ENCODE measurements at places on chromosomes 2 and 18.

GRCh38 chr2:40210344-40210967 is 241.4 kb downstream of the SLC8A1 start:
- DNase-seq, result no peak

DNA sequence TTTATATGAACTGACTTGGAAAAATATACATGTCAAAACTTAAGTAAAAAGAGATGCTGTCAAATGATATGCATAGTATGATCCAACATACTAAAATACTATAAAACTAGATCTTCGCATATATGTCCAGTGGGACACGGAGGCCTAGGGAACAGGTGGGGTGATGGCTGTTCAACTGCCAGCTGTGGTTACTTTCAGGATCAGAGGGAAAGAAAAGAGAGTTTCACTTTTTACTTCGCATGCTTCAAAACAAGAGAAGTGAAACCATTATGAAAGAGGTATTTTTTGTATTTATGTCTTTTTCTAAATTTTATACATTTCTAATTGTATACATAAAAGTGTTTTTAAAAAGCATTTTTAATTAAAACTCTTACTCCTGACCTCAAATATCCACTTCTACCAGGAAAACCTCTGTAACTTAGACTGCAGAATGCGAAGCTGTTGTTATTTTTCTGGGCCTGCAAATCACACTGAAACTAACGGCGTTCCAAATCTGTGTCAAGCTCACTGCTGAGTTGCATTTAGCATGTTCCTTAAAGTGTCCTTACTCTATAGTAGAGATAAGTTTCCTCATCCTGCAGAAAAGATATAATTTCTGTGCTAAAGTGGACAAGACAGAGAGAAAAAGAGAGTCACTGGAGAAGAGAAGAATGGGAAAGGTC is 97.8 kb upstream of the SLC35G4 start:
- no peak for DNase-seq

- peak; percentile 10 for DNase-seq
Measured at GRCh38 chr18:29644276-29644675, 1398.3 kb downstream of the DSC3 start.

- DNase-seq, result peak; percentile 14
Measured at GRCh38 chr2:103161456-103162289, 399.8 kb downstream of the TMEM182 start.

DNA sequence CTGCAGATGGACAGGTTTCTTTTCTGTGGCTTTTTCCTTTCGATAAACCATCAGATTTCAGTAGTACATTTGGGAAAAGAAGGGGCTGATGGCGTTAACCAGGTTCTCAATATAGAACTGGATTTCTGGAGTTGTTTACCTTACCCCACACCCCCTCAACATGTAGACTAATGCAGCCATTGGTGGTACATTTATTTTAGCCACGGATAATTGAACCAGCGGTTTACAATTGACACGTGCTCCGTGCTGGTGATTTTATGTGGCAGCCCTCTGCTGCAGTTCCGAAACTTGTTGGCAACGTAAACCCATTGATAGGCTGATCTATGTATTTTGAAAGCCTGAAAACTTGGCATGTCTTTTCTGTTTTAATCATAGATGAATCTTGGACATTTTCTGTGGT is 5.4 kb downstream of the SOX11 start:
- no peak for DNase-seq

- DNase-seq, result no peak
Measured at GRCh38 chr18:62596145-62597005, 73.5 kb downstream of the ZCCHC2 start.

- DNase-seq, result no peak
Measured at GRCh38 chr2:74693668-74694067, 39.6 kb downstream of the SEMA4F start.

GRCh38 chr2:41881249-41881648 is 166.6 kb upstream of the PKDCC start:
- no peak for DNase-seq

DNA sequence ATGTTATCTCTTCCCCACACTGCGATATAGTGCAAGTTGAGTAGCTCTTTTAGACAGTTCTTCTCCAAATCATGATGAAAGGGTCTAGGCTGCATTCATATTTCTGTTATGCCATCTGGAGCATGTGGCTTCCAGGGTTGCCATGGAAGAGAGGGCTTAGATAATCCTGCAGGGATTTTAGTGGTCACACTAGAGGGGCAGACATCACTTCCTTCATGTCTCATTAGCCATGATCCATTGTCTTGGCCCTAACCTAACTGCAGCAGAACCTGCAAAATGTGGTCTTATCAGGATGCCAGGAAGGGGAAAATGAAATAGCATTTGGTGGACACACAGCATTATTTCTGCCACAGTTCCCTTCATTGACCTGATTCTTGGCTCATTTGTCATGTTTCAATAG is 83.1 kb downstream of the ADAM23 start:
- DNase-seq, result no peak

- no peak for DNase-seq
Measured at GRCh38 chr2:26251893-26252292, 7.2 kb downstream of the HADHB start.

DNA sequence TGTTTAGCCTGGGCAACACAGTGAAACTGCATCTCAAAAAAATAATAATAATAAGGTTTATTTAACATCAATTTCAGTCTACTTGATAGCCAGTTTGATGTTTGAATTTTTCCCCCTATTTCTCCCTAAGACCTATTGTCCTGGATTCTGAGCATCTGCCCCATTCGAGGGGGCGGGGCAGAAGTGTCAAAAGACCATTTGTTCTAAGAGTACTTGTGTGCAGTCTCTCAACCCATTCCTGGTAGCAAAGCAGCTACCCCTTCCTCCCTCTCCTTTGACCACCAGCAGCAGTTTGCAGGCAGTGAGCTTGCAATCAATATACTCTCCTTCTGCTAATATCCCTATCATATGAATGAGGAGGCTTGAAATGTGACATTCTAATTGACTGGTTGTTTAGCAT is 71.9 kb downstream of the VWC2L start:
- no peak for DNase-seq

GRCh38 chr18:68738564-68738963 is 23.7 kb upstream of the TMX3 start:
- no peak for DNase-seq

DNA sequence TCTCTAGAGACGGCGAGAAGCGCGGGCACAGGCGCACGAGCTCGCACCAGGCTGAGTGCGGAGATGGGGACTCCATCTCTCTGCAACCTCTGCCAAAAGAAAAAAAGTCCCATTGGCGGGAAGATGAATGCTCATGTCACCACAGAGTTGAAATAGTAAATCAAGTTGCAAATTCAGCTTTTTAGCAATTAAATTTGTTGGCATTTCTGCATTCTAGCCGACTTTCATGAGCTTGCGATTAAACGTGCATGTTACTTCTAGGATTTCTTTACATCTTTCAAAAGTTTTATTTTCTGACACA is 588 bp downstream of the CHAC2 start:
- no peak for DNase-seq

DNA sequence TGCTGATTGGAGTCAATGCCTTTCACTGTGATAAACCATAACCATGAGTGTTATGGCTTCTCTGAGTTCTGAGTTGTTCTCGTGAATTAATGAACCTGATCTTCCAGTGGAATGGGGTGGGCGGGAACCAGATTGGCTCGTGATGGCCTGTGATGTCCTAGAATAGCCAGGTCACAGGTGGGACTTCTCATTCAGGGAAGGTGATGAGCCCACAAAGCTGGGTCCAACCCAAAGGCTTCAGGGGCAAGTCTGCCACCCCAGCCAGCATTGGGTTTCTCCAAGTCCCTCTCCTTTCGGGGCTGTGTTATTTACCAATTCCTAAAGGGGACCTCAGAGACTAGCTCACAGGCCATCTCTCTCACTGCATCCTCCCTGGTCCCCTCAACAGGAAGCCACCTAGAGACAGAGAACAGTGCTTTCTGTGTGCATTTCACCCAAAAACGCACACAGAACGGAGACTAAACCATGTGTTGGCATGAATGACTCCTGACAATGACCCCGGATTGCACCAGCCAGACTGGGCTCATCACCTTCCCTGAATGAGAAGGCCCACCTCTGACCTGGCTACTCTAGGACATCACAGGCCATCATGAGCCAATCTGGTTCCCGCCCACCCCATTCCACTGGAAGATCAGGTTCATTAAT is 85.5 kb downstream of the MALT1 start:
- DNase-seq, result no peak

- DNase-seq, result no peak
Measured at GRCh38 chr2:216243026-216243425, 129.3 kb downstream of the MARCHF4 start.

- no peak for DNase-seq
Measured at GRCh38 chr18:70289351-70290312, 787 bp downstream of the SOCS6 start.

- peak; percentile 10 for DNase-seq
Measured at GRCh38 chr2:105671156-105671555, 73.6 kb upstream of the NCK2 start.

DNA sequence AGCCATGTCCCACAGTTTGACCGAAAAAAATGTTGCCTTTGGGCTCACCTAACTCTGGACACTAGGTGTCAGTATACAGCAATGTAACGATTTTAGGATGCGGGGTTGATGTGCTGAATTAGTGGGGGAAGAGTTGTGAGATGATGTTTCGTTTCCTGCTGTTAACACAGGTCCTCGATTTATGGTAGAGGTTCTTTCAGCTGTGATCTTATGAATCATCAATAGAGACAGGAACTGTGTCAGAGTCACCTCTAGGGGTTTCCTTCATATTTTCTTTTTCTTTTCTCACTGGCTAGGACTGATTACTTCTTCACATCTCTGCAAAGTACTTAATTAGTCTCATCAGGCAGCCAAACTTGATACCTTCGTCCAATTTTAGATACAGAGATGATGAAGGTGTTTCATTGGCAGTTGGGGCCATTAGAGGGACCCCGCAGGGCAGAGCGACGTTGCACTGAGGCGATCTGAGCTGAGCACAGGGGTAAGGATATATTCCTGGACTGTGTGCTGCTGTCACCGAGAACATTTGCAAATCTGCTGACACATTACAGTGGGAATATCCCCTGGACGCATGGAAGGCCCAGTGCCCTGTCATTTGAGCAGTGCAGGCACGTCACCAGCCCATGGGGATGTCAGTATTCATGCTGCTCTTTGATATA is 10.2 kb upstream of the MMADHC start:
- peak; percentile 86 for DNase-seq

DNA sequence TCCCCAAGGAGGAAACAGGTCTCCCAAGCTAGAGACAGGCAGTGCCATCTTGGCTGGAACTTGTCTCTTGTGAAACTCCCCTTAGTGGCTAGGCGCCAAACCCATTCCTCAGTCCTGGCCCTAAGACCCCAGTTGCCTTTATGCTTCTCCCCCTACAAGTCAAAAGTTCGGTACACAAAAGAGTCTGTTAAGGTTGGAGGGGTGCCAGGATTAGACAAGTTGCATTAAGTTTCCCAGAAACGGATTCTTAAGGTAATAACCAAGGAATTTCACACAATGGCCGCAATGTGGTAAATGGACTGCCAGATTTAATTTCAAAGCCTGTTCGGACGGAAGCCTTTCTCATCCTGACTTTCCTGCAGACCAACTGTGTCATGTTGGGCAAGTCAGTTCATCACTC is 80.7 kb downstream of the CCBE1 start:
- no peak for DNase-seq

DNA sequence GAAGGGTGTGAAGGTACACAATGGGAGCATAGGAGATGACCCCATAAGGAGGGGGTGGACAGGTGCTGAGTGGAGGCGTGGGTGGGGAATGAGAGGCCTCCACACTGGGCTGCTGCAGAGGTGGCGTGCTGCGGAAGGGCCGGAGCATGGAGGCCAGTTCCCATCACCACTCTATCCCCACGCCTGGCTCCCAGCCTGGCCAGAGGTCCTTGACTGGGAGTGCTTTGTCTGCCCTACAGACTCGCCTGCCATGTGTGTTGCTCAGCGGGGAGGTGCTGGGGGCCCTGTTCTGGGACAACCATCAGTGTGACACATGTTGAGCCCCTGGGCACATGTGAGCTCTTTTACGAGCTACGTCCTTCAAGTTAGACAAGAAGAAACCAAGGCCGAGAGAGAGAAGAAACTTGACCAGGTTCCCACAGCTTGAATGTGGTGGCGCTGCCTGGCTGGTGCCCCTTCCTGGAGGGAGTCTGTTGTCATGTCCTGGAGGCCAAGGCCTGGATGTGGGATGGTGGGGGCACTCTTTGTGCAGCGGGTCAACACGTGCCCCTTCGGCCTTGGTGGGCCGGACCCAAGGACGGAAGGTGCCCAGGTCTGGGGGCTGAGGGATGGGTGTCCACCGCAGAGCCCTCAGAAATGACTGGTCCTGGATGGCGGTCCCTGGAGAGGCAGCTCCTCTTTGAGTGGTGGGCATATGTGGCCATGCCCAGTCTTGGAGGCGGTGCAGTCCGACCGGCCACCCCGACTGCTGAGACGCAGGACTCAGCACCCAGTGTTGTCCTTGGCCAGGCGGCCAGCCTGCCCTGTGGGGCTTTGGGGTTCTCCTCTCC is 1.2 kb upstream of the INPP5D start:
- DNase-seq, result no peak

DNA sequence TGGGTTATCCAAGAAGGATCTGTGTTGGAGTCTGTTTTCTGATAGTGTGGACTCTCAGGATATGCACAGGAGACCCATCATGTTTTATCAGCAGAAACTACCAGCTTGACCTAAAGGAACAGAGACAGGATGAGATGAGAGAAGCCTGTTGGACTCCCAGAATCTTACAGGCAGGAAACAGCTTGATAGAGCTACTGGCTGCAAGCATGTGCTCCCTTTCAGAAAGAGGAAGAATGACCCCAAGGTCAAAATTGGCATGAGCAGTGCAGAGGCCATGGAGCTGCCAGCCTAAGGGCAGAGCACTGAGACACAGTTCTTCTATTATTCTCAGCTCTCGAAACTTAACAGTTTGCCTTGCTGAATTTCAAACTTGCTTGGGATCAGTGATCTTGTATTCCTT is 135.2 kb upstream of the NFATC1 start:
- DNase-seq, result no peak

DNA sequence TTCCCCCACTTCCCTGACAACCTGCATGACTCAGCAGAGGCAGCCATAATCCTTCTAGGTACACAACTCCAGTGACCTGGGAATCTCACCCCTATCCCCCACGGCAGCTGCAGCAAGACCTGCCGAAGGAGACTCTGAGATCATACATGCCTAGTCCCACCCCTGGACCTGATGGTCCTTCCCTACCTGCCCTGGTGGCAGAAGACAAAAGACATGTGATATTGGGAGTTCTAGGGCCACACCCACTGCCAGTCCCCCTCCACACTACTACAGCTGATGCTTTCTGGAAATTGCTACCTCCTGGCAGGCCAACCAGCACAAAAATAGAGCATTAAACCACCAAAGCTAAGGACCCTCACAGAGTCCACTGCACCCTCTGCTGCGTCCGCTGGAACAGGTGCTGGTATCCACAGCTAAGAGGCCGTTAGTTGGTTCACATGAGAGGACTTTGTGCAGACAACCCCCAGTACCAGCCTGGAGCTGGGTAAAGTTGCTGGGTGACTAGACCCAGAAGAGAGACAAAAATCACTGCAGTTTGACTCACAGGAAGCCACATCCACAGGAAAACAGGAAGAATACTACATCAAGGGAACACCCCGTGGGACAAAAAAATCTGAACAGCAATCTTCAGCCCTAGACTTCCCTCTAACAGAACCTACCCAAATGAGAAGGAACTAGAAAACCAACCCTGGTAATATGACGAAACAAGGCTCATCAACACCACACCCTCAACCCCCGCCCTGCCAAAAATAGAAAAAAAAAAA is 12.5 kb downstream of the MARCO start:
- no peak for DNase-seq

GRCh38 chr2:34345030-34345429 is 745.9 kb upstream of the FAM98A start:
- DNase-seq, result no peak

GRCh38 chr18:61765097-61765496 is 127.7 kb downstream of the RNF152 start:
- peak; percentile 60 for DNase-seq

All from AG09309 (cell line).